ENCODE measurements at places on chromosomes 2 and 18.

GRCh38 chr2:237244178-237244577 is 158.5 kb downstream of the COPS8 start:
- DNase-seq = no peak

DNA sequence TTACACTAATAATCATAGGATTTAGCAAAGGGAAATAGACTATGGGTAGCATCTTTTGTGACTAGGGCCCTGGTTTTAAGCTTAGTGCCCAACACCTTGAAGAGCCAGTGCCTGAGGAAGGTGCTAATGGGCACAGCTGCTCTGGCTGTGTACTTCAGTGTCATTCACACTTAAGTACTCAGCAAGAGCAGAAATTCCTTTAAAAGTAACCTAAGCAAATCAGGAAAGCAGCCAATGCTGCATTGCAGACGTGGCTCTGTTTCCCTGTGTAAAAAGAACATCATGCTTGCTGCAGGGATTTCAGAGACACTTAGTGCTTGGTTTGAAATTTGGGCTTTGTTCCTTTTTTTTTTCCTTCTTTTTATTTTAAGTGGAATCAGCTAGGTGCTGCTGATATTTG is 505.4 kb downstream of the SUCLG1 start:
- DNase-seq = no peak

DNA sequence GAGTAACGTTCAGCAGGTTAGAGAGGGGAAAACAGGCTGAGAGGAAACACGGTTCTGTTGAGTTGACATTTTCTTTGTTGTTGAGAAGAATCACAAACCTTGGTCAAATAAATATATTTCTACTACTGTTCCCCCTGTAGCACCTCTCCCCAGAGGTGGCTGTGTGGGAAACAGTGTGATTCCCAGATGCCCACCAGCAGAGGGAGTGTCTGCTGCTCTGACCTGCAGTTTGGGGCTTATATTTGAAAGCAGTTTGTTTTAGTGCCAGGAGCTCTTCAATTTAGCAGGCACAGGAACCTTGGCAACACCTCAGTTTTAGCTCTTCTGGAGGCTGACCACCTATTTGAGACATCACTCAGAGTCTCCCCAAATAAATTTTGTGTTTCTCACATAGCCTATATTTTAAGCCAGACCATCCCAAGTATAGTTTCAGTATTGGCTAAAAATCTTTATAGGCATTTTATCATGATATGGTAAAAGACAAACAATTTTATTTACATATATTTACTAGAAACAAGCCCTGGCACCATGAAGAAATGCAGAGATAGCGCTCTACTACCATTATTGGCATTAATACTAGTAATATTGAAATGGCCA is 75.7 kb downstream of the PIK3C3 start:
- DNase-seq = peak; percentile 19

DNA sequence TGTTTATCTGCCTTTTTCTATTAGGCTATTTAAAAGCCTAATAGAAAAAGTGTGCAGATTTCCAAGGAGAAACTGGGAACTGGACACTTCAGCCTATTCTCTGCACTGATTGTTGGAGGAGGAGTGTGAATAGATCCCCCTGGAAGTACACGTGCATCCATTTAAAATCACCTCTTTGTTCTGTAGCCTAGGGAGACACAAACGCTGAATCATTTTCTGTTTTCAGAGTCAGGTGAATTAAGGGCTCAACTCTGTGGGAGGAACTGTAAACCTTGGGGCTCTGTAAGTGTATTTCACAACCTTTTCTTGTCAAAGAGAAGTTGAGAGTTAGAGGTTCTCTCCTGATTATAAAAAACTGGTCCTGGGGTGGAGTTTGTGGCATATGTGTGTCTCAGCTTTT is 159.7 kb downstream of the SPAG16 start:
- DNase-seq = no peak

GRCh38 chr2:218964041-218964771 is 4.7 kb downstream of the CDK5R2 start:
- peak; percentile 14 for DNase-seq

- DNase-seq = no peak
Observed at GRCh38 chr2:43323857-43324256, 97.5 kb upstream of the ZFP36L2 start.

GRCh38 chr2:107931412-107931811 is 54.9 kb upstream of the SLC5A7 start:
- no peak for DNase-seq

DNA sequence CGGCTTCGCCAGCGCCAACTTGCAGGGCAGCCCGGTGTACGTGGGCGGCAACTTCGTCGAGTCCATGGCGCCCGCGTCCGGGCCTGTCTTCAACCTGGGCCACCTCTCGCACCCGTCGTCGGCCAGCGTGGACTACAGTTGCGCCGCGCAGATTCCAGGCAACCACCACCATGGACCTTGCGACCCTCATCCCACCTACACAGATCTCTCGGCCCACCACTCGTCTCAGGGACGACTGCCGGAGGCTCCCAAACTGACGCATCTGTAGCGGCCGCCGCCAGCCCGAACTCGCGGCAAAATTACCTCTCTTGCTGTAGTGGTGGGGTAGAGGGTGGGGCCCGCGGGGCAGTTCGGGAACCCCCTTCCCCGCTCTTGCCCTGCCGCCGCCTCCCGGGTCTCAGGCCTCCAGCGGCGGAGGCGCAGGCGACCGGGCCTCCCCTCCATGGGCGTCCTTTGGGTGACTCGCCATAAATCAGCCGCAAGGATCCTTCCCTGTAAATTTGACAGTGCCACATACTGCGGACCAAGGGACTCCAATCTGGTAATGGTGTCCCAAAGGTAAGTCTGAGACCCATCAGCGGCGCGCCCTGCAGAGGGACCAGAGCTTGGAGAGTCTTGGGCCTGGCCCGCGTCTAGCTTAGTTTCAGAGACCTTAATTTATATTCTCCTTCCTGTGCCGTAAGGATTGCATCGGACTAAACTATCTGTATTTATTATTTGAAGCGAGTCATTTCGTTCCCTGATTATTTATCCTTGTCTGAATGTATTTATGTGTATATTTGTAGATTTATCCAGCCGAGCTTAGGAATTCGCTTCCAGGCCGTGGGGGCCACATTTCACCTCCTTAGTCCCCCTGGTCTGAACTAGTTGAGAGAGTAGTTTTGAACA is 15.1 kb downstream of the HOXD3 start:
- DNase-seq = no peak

- no peak for DNase-seq
Observed at GRCh38 chr18:21141668-21142422, 30.2 kb upstream of the ROCK1 start.

- no peak for DNase-seq
Observed at GRCh38 chr2:172108587-172108930, 5.9 kb upstream of the DLX2 start.

DNA sequence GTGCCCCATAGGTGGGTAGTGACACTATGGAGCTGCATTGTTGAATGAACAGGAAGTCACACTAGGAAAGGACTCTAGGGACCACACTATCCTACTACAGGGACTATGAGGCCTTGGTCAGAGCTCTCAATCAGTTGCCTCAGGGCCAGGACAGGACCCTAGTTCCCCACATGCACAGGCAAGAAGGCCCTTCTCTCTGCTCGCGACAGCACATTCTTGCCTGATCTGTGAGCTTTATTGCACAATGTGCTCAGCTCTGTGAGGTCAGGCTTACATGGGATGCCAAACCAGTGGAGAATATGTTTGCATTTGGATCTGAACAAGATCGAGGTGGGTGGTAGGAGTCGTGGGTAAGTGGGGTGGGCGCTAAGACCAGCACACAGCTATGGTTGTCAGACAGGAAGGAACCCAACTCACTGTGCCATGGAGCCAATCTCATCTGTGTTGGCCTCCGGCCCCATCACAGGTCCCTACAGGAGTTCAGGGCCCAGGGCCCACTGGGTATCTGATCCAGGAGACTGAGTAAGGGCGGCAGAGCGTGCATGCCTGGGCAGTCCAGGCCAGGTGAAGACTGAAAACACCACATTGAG is 8.0 kb downstream of the PCARE start:
- no peak for DNase-seq

DNA sequence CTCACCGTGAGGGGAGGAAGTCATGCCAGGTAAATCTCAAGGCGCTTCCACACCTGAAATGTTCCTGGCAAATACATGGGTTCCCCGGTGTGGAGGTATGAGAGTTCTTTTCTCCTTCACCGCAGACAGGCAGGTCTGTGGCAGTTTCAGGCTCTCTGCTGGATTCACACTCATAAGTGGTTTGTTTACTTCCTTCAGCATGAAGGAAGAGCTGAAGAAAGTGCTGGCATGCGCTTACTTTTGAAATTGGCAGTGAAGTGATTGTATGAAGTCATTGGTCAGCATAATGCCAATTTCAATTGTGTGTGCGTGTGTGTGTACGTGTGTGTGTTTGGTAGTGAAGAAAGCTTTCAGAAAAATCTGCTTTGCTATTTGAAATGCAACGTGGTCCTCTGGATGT is 43.4 kb downstream of the RNF144A start:
- no peak for DNase-seq

DNA sequence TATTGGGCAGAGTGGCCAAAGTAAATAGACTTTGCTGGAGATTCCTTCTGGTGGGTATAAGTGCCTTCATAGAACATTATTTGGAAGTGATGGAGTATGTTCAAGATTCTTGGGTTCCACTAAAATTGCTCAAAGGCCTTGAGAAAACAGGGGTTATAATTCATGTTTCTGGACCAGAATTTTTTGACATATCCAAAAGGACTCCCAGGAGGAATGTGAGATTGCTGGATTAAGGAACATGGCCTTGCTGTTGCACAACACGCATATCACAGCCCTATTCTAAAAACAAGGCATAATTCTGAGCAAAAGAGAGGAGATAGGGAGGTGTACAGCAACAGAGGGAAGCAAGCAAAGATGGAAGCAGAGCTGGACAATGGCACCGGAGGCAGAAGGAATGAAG is 111.7 kb upstream of the TNP1 start:
- no peak for DNase-seq

DNA sequence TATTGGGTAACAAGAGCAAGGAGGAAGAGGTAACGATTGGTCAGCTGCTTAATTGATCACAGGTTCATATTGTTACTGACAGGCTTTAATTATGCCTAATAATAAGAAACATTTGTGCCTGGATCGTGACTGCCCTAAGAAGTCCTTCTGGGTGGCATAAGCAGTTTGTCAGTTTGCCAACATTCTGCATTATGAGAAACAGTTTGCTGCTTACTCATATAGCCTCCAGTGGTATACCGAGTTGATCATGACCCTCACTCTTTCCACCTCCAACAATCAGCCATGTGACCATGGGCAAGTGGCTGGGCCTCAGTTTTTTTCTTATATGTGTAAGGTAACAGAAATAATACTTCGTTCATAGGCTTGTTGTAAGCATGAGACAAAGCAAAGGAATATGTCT is 96.6 kb upstream of the CABLES1 start:
- DNase-seq = no peak

GRCh38 chr2:42953216-42953615 is 160.8 kb upstream of the HAAO start:
- DNase-seq = no peak

DNA sequence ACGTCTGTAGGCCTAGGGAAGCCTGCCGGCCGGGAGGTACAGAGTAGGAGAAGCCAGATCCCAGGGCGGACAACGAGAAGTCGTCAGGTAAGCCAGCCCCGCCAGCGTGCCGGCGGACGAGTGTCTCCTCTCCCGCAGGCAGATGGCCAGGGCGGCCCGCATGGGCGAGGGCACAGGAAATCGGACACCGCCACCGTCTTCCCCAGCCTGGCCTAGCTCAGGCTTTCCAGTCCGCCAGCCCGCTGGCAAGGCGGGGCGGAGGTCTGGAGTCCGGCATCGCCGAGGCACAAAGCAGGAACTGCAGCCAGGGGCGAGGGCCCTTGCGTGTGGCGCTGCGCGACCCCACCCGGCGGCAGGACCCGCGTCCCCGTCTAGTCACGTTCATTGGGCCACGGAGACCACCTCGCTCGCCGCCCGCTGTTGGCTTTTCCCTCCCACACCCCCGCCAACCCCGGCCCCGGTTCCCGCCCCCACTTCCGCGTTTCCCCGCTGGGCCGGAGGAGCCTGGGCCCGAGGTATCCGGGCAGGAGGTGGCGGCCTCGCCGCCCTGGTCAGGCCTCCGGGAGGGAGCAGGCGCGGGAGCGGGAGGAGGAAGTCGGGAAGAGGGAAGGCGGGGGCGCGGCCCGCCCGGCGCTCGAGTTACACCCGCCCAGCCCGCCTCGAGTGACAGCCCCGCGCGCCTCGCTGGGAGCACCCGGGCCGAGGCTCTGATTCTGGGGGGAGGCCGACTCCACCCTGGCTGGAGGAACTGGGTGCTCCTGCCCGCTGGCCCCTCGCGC is at the start of gene GPD2:
TSS of gene GPD2 (plus strand) at position 662 of the 779 bp plus-strand sequence. CDS start 39,727 bp downstream, outside the sequence.
- DNase-seq = peak; percentile 89

DNA sequence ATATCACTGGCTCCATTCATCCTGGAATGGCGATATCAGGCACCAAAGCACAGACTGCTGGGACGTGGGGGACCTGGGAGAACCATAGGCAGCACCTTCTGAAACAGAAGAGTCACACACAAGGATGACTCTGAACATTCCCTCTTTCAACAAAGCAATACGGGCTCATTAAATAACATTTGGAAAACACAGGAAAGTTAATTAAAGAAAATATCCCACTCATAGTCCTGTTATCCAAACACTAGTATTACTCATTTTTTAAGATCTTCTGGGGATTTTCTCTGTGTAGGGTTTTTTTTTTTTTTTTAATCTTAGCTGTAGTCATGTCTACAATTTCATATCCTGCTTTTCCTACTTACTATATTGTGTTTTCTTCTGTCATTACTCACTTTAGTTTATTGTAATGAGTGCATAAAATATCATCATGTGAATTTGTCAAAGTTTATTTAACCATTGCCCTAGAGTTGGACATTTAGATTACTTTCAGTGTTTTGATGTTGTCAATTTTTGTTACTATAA is 70.0 kb upstream of the SP3 start:
- no peak for DNase-seq

GRCh38 chr2:120235681-120236080 is 12.5 kb upstream of the TMEM185B start:
- DNase-seq = no peak

GRCh38 chr2:45132551-45132950 is 123.3 kb upstream of the SIX2 start:
- no peak for DNase-seq

DNA sequence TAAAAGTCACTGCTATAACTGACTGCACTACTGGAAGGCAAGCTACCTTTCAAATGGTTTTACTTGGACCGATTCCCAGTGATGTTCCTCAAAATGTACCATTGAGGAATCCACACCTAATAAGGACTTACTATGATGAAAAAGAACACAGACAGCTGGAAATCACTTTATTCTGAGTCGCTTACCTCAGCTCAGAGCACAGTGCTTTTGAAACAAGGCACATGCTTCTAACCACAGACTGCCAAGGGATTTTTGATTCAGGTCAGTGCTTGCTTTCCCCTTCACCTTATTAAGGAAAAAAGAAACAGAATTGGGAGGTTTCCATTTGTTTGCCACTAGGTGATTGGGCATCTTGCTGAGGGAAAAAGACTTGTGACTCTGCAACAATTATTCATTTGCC is 707.5 kb upstream of the FSHR start:
- no peak for DNase-seq
